ENCODE measurements at places on chromosomes 2 and 18.

GRCh38 chr2:137797641-137798040 lies 166.6 kb upstream of the HNMT start:
- DNase-seq: no peak

- peak; percentile 72 for DNase-seq
Observed at GRCh38 chr2:9473308-9473984, 905 bp upstream of the IAH1 start.

DNA sequence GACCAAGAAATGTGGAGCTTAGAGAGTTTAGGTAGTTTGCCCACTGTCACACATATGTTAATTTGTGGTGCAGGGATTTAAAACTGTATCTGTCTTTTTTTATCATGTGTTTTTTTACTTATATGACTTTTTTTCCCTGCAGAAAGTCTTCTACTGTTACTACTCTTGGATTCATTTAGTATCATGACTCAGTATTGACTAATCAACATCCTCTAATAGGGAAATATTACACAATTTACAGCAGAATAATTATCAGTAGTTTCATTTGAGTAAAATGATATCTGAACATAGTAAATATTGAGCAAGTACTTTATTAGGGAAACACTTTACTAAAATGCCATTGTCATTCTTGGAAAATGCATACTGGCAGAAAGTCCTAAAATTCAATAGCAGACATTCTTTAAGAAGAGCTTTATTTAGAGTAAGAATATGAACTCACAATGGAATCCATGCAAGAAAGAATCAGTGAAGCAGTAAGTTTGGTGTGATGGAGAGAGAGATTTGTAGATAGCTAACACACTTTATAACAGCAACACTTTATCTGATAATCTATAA lies 425.9 kb upstream of the SLC8A1 start:
- no peak for DNase-seq

DNA sequence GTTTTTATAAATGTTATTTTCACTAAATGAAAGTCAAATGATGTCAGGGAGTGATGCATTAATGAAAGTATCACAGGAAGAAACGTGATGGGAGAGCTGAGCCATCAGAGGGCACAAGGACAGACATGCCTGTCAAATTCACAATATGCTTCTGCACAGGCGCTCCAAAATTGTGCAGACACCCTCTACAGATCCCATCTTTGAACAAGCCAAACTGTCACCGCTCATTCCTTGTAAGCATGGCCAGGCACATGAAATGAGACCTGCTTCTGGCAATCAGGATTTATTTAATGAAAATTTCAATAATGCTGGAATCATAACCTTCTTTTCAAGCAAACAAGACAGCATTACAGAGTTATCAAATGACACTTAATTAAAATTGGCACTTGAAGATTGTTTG lies 20.4 kb upstream of the FSHR start:
- DNase-seq: no peak

DNA sequence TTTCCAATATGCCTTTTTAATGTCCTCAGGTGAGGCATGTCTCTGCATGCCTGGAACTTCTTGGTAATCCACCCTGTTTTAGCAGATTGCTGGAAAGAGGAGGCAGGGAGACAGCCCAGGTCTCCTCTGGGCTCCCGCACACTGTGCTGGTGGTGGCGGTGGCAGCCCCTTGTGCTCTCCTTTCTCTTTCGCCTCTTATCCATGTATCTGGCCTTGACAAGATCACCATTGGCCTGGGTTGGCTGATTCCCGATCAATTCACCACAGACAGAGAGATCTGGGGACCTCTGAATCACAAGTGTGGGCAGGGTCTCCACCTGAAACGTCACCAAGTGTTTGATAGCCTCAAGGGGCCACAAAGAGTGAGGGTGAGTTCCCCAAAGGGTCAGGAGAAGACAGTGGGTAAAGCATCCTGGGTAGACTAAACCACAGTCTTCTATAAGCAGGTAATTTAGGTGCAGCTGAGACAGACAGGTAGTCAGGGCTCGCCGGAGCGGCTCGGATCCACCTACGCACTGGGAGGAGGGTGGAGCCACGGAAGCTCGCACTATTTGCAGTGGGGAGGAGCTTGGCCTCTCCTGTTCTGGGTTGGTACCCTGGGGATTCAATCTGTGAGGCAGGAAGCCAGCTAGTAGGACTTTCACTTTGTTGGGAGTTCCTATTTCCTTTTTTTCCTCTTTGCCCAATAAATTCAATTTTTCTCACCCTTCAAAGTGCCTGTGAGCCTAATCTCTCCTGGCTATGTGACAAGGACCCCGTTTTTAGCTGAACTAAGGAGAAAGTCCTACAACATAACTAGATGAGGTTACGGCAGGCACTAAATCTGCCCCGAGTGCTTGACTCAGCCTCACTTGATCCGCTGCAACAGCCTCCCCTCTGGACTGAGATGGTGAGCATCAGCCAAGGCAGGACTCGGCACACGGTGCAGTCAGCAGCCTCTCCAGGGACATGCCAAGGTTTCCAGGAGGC lies 57.6 kb downstream of the SLC4A3 start:
- DNase-seq: peak; percentile 59

DNA sequence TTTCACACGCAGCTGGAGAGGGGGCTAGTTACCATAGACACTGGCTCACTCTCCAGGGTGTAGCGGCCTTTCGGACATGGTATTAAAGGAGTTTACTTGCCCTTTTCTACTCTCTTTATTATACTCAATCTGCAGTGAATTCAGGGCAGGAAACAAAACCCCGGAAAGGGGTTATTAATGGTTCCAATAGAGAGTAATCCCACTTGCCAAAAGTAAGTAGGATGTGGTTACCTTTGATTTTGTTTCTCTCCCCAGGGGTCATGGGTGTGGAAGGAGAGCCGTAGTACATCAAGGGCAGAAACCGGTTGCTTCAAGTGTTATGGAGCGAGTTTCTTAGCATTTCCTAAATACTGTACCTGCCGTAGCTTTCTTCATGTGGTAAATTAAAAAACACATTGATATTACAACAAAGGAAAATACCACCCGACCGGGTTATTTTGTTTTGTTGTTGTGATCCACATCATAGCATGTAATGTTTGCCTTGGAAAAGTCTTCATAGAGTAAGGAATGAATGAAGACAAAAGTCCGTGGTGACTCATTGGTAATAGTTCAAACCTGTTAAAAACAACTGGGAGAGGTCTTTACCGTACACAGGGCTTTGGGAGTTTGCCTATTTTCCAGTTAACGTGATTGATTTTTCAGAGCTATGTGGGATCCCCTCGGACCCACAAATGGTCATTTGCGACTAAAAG lies 71.5 kb downstream of the SLC4A3 start:
- no peak for DNase-seq

GRCh38 chr2:211157211-211157610 lies 600.8 kb downstream of the CPS1 start:
- no peak for DNase-seq

DNA sequence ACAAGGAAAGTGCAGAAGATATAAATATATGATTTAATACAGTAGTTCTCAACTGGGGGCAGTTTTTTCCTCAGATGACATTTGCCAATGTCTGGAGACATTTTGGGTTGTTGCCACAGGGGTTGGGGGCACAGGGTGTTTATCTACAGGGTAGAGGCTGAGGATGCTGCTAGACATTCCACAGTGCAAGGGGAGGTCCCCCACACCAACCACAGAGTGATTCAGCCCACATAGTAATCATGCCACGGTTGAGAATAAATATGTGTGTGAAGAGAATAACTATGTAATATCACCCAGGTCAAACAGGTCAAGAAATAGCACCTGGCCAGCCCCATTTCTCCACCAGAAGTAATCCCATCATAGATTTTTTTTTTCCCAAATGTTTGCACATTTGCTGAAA lies 17.9 kb downstream of the DYSF start:
- DNase-seq: no peak

GRCh38 chr2:228447266-228447915 lies 265.9 kb upstream of the SPHKAP start:
- no peak for DNase-seq

DNA sequence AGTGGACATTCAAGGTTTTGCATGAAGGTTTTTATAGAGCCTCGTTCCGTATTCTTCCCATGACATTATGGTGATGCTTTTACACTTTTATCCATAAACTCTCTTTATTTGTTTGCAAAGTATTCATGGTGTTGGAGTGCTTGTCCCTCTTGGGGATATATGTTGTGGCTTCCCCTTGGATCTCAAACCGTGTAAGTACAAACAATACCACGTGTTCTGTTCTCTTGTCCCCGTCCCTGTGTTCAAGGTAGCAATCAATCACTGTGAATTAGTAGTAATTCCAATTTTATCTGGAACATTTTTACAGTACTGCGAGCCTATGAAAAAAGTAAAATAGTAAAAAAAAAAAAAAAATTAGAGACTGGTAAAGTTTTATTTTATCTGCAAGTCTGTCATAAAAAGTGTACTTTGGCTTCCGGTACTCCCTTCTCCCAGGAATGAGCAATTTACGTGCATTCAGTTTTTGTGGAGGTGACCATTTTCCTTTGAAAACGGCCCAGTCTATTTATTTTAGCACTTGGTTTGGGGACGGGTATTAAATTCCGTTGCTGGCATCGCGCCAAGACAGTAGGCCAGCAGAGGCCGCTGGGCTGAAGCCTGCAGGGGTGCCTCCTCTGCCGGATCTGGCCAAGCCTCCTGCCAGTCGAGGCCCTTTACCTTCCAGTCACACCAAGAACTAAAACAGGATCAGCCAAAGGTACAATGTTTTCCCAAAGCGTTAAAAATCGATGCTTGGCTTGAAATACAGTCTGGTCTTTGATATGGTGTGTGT lies 175.7 kb downstream of the SOCS6 start:
- peak; percentile 67 for DNase-seq

- no peak for DNase-seq
Observed at GRCh38 chr2:112927745-112928144, 16.8 kb downstream of the IL37 start.

- no peak for DNase-seq
Observed at GRCh38 chr2:147006736-147007141, 838.1 kb upstream of the ACVR2A start.

DNA sequence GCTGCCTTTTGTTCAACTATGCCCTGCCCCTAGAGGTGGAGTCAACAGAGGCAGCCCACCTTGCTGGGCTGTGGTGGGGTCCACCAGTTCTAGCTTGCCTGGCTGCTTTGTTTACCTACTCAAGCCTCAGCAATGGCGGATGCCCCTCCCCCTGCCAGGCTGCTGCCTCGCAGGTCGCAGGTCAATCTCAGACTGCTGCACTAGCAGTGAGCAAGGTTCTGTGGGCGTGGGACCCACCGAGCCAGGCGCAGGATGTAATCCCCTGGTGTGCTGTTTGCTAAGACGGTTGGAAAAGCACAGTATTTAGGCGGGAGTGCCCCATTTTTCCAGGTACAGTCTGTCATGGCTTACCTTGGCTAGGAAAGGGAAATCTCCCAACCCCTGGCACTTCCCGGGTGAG lies 133.0 kb upstream of the VWC2L start:
- DNase-seq: no peak

- DNase-seq: no peak
Observed at GRCh38 chr2:15892151-15892880, 48.0 kb upstream of the MYCN start.

GRCh38 chr2:237590272-237591140 lies at the start of gene RAB17:
Gene RAB17, minus strand, starts transcription at chr2:237590734. Its CDS starts 4,580 bp downstream, at chr2:237586154.
- DNase-seq: peak; percentile 31

- DNase-seq: no peak
Observed at GRCh38 chr2:113080134-113080533, 12.4 kb downstream of the IL1F10 start.

GRCh38 chr18:2312440-2312839 lies 258.9 kb downstream of the METTL4 start:
- no peak for DNase-seq

GRCh38 chr18:47343291-47343690 lies 91.8 kb upstream of the SKOR2 start:
- no peak for DNase-seq

DNA sequence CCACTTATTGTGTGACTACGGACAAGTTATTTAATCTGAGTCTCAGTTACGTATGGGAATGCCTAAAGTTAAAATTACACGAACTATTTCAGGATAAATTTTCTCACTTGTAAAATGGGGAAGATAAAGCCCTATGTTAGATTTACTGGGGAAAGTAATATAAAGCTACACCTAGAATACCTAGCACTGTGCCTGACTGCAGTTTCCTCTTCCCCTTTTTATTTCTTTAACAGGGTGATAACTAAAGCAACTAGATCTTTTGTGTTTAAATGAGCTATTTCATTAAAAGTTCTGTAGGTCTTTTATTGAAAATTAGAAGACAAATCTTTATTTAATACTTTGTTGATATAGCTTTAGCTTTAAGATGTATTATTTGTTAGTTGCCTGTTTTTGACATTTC lies 5.0 kb downstream of the B3GNT2 start:
- no peak for DNase-seq

DNA sequence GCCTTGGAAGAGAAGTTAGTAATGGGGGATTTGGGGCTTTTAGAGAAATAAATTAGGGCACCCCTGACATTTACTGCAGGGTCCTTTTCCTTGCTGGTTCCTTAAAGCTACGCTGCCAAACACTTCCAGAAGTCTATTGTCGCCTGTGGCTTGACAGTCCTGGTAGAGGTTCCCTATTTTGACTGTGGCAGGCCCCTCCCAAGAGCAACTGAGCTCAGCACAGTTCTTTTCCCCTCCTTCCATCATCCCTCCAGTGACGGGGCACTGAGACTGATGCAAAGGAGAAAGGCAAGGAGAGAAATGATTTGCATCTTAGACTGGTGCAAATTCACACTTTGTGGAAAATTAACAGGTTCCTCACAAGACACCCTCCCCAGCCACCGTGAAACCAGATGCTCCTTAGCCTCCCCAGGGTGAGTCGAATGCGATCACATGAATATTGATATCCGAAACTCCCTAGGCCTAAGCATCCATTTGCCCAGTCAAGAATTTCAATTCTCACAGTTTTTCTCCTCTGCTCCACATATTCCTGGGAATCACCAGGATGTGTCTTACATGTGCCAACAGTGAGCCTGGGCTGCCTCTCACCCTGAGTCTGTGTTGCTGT lies 45.4 kb downstream of the RABL2A start:
- no peak for DNase-seq

- DNase-seq: no peak
Observed at GRCh38 chr2:126787289-126787688, 111.4 kb upstream of the TEX51 start.

- no peak for DNase-seq
Observed at GRCh38 chr2:42317945-42318344, 43.1 kb downstream of the COX7A2L start.

DNA sequence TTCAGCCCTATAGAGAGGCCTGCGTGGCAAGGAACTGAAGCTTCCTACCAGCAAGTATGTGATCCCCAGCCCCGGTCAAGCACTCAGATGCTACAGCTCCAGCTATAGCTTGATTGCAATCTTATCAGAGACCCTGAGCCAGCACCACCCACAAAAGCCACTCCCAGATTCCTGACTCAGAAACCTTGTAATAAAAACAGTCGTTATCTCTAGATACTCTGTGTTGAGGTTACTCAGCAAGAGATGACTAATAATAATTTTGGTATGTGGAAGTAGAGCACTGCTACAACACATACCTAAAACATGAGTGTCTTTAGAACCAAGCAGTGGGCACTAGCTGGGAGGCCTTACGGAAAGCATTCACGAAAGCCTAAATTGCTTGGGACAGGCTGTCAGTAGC lies 216.9 kb downstream of the UXS1 start:
- no peak for DNase-seq

GRCh38 chr2:197097578-197098366 lies 171.3 kb upstream of the PGAP1 start:
- DNase-seq: no peak
